ENCODE measurements at places on chromosomes 13 and 19.

DNA sequence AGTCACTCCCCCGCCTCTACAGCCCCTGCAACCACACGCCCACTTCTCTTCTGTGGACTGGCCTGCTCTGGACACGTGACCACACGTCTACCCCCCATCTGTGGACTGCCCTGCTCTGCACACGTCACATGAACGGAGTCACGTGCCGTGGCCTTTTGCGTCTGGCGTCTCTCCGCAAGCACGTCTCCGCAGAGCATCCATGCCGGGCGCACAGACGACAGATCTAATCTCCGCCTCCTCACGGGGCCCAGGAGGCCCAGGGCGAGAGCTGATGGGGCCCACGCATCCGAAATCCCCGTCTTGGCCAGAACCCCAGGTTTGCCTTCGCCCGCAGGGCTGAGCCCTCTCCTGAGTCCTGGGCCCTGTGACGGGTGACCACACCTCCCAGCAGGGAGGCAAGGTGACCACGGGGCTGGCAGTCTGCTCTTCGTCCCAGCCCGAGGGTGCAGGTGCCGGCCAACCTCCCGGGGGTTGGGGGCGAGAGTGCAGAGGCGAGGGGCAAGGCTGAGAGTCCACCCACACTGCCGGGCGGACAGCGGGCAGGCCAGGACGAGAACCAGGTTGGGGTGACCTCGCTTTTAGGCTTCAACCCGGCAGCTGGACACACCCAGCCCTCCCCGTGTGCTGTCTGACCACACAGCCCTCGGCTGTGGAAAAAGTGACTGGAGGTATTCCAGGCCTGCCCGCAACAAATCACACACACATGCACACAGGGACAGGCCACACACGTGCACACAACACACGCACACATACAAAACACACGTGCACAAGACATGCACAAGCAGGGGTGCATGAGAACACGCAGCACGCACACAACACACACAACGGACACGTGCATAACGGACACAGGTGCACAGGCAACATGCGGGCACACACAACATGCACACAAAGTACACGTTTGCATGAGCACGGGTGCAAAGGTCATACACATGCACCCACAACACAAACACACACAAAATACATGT is 3.9 kb downstream of the SBNO2 start:
- no peak for DNase-seq

- no peak for DNase-seq
Observed at GRCh38 chr13:31850041-31850555, 110.8 kb downstream of the RXFP2 start.

DNA sequence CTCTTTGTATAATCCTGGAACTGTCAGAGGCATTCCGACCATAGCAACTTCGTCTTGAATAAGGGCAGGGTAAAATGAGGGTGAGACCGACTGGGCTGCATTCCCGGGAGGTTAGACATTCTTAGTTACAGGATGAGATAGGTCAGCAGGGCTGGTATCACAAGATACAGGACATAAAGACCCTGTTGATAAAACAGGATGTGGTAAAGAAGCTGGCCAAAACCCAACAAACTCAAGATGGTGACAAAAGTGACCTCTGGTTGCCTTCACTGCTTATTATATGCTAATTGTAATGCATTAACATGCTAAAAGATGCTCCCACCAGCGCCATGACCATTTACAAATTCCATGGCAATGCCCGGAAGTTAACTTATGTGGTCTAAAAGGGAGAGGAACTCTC is 27.7 kb upstream of the MBNL2 start:
- no peak for DNase-seq

DNA sequence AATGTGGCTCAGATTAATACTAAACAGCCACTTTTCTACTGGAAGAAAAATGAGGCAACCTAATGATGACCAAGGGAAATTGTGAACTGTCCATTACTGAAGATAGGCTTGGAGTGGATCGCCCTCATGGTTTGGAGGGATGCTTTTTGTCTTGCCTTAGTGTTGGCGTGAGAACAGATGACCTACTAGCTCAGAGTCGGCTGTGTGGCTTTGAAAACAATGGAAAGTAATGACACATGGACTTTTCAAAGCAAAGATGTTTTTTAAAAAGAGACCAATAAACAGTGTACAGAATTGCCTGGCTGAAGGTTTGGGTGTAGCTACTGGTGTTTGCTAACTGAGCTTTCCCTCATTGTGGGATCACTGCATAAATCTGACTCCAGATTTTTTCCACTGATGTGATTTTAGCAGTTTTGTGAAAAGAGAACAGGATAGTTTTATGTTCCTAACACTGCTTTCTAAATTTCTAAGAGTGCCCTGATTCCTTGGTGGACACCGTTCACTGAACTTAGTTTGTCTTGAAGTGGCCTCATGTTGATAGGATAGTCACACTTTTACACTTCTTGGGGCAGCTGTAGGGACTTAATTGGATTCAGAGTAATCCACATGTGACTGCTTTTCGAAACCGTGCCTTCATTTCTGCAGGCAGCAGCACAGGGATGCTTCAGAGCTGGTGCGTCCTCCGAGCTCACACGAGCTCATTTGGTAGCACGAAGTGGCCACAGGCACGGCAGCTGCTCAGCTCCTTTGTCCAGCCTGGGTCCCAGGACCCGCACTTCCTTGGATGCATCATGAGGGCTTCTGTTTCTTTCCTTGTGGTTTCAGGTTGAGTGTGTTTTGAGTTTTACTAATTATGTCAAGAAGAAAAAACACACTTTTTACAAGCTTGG is 4.3 kb downstream of the CEBPG start:
- DNase-seq, result no peak

DNA sequence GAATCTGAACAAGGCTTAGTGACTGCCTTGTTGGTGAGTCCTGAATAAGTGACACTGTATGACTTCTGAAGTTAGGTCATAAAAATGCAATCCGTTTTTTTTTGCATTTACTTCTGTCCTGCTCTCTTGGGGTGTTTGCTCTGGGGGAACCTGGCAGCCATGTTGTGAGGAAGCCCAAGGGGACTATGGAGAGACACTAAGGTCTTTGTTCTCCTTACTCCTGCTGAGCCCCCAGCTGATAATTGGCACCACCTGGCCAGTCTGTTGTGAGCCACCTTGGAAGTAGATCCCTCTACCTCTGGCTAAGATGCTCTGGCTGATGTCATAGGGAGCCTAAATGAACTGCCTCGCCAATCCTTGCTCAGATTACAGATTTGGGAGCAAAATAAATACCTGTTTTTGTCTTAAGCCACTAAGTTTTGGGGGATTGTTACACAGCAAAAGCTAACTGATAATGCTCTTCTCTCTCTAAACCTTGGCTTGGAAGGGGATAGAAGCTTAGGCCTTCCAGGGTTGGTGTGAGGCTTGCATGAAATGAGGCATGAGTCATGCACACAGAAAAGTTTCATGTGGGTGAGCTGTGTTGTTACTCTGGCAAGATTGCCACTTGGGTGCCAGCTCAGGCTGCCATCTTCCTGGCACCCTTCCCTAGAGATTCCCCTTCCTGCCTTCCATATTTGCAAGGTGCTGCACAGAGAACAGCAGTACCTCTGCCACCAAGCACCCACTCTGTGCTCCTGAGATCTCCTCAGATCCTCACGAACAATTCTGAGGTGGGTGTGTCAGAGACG is 10.1 kb downstream of the TUBB4A start:
- no peak for DNase-seq

DNA sequence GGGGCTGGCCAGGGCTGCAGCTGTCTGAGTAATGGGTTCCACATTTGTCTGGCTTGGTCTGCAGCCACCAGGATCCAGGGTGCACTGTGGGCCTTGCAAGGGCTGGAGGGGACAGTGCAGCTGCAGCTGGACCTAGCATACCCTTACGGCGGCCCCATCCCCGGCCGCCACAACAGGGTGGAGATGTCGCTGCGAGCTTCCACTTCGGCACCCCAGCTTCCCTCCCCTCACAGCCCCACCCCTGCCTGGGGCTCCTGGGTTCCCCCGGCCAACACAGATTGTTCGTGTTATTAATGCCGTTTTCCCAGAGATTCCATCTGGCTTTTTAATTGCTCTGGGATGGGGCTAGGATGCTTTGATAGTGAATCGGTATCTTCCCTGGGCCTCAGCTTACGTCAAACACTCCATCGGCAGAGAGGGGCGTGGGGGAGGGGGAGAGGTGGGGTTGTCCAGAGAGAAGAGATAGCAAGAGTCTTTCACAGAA is 5.8 kb downstream of the CEBPA start:
- DNase-seq, result no peak

- peak; percentile 59 for DNase-seq
Observed at GRCh38 chr19:17097593-17098126, 22.1 kb downstream of the MYO9B start.

- DNase-seq, result no peak
Observed at GRCh38 chr13:94323764-94324758, 155.4 kb downstream of the DCT start.

- DNase-seq, result no peak
Observed at GRCh38 chr13:84923831-84924230, 875.4 kb downstream of the SLITRK6 start.

DNA sequence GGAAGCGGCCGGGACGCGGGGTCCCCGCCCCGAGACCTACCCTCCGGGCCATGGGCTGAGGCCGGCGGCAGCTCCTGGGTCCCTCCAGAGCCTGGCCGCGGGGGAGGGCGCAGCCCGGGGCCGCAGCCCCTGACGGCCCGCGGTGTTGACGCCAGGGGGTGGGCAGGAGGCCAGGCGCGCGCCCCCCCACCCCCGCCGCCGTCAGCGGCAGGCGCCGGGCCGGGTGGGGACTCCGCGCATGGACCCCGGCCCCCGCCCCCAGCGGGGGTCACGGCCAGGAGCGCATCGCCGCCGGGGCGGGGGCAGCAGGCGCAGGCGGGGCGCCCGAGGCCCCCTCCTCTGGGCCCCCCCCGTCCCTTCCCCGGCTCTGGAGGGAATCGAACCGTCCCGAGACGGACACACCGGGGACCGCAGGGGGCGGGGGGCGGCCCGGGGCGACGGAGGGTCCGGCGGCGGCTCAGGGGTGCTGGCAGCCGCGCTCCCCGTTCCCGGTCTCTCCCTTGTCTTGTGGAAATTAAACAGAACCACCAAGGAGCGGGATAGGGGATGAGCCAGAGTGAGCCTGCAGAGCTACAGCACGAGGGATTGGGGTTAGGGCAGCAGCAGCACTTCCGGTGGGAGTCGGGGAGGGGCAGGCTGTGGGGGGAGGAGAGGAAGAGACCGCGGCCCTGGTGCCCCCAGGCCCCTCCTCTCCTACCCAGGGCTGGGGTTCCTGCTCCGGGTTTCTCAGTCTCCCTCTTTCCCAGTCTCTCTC is at the start of gene MEIS3:
Gene MEIS3 (minus strand): TSS at position 498 of the 754 bp plus-strand sequence. CDS start 446 bp downstream, at position 52.
- no peak for DNase-seq

GRCh38 chr19:45016388-45017314 is 15.4 kb downstream of the RELB start:
- peak; percentile 66 for DNase-seq

- DNase-seq, result no peak
Observed at GRCh38 chr13:67232384-67232783, 2.2 kb upstream of the PCDH9 start.

- no peak for DNase-seq
Observed at GRCh38 chr13:100984085-100984705, 309.6 kb upstream of the TMTC4 start.

DNA sequence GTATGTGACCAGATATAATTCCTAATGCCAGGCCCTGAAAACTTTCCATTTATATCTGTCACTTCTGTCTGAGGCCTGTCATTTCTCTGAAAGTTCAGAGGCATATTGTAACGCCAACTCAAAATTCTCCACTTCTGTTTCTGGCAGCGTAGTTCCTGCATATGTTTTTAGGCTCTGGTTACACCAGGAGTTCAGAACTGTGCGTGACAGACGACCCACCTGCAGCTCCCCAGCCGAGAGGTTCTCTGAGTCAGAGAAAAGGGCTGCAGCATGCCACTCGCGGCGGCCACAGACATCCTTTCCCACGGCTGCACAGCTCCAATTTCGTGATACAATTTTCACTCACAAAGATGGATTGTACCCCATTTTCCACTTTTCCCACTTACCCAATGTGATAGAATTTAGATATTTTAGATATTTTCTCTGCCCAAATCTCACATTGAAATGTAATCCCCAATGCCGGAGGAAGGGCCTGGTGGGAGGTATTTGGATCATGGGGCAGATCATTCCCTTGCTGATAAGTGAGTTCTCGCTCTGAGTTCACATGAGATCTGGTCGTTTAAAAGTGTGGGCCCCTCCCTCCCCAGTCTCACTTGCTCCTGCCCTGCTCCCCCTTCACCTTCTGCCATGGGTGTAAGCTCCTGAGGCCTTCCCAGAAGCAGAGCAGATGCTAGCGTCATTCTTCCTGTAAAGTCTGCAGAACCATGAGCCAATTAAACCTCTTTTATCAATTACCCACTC is 308.1 kb downstream of the LIG4 start:
- DNase-seq, result no peak

GRCh38 chr19:12642506-12642905 is 24.0 kb downstream of the MAN2B1 start:
- DNase-seq, result no peak

DNA sequence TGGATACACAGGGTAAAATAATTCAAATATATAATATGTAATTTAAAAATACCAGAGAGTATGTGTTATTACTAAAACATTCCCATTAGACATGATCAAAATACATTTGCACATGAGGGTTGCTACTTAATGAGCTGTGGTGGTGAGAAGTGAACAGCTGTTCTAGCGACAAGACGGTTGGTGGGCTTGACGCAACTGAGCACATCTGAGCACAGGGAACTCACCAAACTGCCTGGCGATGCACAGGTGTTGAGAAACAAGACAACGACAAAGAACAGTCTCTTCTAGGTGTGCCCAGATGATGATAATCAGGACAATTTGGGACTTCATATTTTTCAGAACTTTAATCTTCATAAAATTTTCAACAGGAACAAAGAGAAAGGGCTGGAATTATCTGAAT is 555.1 kb upstream of the SGCG start:
- no peak for DNase-seq

DNA sequence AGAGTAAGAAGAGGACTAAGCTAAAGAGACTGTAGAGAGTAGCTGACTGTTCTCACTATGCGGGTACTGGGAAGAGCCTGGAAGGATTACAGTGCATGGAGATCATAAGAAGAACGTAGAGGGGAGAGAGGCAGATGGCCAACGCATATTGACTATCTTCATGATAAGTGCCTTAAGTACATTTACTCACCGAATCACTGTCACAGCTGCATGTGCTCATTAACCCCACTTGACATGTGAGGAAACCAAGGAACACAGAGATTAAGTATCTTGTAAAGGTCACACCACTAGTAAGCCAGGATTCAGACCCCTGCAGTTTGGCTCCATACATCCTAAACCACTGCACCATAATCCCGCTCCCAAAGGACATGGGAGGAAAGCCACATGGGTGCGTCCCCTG is 34.1 kb downstream of the SMAD9 start:
- no peak for DNase-seq

GRCh38 chr19:28169168-28169887 is 1043.6 kb downstream of the UQCRFS1 start:
- DNase-seq, result no peak

- no peak for DNase-seq
Observed at GRCh38 chr19:722553-723101, 13.9 kb downstream of the PALM start.

DNA sequence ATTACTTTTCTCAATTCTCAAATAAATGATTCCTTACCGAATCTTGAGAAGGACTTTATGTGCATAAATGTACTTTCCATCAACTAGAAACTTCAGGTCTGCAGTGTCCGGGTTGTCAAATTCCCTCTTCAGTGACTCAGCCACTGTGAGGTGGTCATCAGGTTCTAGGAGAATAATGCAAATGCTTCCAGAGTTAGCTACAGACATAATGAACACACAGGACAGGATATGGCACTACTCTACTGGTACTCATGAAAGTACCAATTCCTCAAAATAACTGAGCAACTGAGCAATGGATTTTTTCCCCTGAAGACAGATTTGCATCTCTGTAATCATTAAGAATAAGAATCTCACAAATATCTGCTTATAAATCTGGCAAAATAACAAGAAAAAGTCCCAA is 31.2 kb downstream of the RCBTB2 start:
- DNase-seq, result peak; percentile 37

- DNase-seq, result peak; percentile 13
Observed at GRCh38 chr19:32373585-32374295, 28.3 kb downstream of the ZNF507 start.

Data from suppressor macrophage treated with lipopolysaccharide for 4 hours (primary cell).